ENCODE measurements at places on chromosomes 3 and 15.

- no peak for DNase-seq
Measured at GRCh38 chr3:195061756-195062655, 209.0 kb downstream of the XXYLT1 start.

DNA sequence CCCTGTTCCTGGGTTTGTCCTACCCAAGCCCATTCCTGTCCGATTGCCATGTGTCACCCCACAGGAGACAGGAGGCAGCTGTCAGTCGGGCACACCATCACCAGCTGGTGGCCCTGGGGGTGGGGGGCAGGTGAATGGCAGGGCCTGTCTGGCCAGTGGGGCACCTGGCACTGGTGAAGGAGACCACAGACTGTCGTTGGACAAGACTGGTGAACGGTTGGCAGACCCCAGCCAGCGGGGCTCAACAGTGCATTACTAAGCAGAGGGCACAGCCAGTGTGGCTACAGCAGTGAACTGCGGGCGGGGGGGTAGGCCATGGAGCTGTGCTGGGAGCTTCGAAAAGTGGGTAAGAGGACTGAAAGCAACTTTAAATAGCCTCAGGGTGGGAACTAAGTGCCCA, 2.1 kb downstream of the SEMA7A start:
- no peak for DNase-seq

- no peak for DNase-seq
Measured at GRCh38 chr3:140572334-140572733, 105.5 kb upstream of the TRIM42 start.

GRCh38 chr15:92682741-92683510, 27.4 kb upstream of the FAM174B start:
- no peak for DNase-seq

DNA sequence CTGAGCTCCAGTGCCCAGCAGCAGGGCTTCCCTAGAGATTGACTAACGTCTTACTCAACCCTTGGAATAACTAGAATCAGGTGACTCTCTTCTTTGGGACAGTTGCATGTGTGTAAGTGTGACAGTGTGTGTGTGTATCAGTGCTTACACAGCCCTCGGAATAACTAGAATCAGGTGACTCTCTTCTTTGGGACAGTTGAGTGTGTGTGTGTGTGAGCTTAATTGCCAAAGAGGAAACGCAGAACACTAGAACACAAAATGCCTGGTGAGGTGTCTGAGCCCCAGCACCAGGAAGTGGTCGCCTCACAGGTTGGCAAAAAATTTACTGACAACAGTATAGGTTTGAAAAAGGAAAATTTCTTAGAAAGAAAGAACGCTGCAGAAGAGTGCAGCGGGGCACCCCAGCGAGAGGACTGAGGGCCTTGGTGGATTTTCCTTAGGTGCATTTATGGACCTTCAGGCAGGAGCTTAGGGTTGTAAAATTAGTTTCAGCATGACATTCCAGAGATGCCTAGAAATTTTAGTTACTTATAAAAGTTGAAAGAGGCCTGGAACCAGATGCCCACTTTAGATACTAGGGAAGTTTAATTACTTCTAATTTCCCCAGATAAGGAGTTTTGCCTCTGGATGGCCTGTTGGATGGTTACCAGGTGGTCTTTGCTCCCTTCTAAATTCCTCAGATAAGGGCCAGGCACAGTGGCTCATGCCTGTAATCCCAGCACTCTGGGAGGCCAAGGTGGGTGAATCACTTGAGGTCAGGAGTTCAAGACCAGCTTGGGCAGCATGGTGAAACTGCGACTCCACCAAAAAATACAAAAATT, 3.7 kb upstream of the WDR82 start:
- DNase-seq: peak; percentile 36

GRCh38 chr3:83524901-83525300, 1433.9 kb upstream of the CADM2 start:
- DNase-seq: no peak

GRCh38 chr3:149332771-149333170, 665 bp downstream of the TM4SF18 start:
- no peak for DNase-seq
